ENCODE measurements at places on chromosomes 4 and X.

- DNase-seq: no peak
Measured at GRCh38 chr4:56768316-56768715, 53.2 kb downstream of the SPINK2 start.

DNA sequence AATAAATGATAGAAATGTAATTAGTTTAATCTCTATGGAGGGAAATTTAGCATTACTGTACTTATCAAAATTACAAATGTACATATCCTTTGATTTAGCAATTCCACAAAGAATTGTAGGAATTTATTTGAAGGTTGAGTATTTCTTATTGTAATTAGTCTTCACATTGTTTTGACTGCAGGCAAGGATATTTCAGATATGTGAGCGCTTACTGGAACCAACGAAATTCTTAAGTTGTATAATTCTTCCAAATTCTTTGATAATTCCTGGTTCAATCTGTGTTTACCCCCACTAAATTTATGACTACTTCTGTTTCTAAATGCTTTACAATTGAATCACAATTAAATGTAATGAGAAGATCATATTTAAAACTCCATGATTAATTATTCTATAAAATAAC lies 26.9 kb upstream of the WWC2 start:
- no peak for DNase-seq

- DNase-seq: no peak
Measured at GRCh38 chr4:18756671-18757070, 735.1 kb upstream of the LCORL start.

GRCh38 chrX:87621697-87622096 lies 104.1 kb downstream of the KLHL4 start:
- no peak for DNase-seq

GRCh38 chr4:38612646-38613414 lies 51.2 kb upstream of the KLF3 start:
- no peak for DNase-seq

DNA sequence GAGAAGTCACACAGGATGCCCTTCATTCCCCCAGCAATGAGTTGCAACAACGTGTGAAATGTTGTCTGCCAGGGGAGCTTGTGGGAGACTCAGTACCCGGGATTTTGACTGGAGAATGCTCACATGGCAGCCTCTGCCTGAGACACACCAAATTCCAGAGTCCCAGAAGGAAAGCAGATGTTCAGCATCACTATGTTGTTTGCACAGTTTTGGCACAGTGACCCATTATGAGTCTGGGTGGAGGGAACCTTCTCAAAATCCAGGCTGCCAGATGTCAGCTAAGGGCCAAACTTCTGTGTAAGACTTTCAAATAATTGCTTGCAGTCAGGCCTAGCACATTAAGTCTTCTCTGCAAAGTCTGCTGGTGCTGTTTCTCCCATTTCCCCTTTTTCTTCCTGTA lies 1029.7 kb upstream of the TENM3 start:
- DNase-seq: no peak

GRCh38 chr4:187366530-187366929 lies 629.0 kb upstream of the ZFP42 start:
- DNase-seq: no peak

DNA sequence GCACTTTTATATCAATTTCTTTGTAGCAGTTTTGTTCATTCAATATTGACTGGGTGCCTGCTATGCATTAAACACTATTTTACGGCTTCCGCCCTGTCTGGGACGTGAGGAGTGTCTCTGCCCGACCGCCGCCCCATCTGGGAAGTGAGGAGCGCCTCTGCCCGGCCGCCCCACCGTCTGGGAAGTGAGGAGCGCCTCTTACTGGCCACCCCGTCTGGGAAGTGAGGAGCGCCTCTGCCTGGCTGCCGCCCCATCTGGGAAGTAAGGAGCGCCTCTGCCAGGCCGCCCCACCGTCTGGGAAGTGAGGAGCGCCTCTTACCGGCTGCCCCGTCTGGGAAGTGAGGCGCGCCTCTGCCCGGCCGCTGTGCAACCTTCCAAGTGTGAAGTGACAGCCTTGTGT lies 68.1 kb downstream of the RPS3A start:
- no peak for DNase-seq

DNA sequence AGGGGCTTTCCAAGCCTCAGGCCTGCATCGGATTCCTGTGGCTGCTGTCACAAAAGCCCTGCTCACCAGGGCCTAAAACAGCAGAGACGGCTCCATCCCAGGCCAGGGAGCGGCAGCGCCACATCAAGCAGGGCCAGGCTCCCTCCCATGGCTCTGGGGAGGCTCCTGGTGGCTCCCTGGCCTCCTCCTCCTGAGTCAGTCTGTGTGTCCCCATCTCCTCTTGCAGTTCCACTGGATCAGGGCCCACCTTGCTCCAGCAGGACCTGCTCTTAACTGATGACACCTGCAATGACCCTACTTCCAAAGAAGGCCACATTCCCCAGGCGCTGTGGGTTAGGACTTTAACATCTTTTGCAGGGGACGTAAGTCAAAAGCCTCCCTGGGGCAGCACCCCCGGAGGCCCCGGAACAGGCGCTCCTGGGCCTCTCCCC lies 51.9 kb downstream of the CPZ start:
- no peak for DNase-seq

GRCh38 chrX:133745349-133745748 lies 240.0 kb downstream of the GPC3 start:
- no peak for DNase-seq

GRCh38 chr4:74123065-74123728 lies 24.2 kb upstream of the CXCL2 start:
- DNase-seq: no peak

DNA sequence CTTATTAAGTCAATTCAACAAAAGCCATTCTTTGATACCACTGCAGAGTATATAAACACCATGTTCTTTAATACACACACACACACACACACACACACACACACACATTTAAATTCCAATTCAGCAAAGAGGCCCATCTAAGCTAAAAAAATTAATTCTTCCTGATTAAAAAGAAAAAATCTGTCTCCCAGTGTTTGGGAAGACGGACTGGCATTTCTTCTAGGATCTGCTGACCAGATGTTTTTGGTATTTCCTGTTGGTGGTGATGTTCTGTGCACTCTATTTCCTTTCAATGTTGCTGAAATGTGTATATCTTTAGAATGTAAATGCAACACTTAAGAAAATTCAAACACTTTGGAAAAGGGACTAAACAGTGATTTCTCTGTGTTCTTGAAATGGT lies 243.8 kb downstream of the THOC2 start:
- DNase-seq: no peak

GRCh38 chr4:171279131-171279530 lies 534.1 kb upstream of the GALNTL6 start:
- DNase-seq: no peak

DNA sequence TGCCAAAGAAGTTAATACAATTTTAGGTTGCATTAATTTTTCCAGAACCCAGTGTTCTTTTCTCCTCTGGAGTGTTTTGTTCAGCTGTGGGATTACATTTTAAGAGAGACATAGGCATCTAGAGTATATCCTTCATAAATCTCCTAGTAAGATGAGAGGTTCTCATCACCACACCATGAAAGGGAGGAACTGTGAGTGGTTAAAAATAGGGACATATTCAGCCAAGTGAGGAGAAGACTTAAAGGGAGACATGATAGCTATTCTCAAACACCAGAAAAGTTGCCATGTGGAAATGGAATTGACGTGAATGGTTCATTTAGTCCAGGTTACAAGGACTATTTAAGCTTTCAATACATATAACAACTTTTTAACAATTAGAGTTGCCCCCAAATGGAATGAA lies 6.5 kb upstream of the MRPL1 start:
- DNase-seq: no peak

- DNase-seq: no peak
Measured at GRCh38 chrX:17375637-17376430, 834 bp downstream of the NHS start.

GRCh38 chrX:1420371-1420770 lies 28.5 kb upstream of the SLC25A6 start:
- no peak for DNase-seq

GRCh38 chr4:184450743-184451535 lies 23.4 kb downstream of the IRF2 start:
- no peak for DNase-seq

DNA sequence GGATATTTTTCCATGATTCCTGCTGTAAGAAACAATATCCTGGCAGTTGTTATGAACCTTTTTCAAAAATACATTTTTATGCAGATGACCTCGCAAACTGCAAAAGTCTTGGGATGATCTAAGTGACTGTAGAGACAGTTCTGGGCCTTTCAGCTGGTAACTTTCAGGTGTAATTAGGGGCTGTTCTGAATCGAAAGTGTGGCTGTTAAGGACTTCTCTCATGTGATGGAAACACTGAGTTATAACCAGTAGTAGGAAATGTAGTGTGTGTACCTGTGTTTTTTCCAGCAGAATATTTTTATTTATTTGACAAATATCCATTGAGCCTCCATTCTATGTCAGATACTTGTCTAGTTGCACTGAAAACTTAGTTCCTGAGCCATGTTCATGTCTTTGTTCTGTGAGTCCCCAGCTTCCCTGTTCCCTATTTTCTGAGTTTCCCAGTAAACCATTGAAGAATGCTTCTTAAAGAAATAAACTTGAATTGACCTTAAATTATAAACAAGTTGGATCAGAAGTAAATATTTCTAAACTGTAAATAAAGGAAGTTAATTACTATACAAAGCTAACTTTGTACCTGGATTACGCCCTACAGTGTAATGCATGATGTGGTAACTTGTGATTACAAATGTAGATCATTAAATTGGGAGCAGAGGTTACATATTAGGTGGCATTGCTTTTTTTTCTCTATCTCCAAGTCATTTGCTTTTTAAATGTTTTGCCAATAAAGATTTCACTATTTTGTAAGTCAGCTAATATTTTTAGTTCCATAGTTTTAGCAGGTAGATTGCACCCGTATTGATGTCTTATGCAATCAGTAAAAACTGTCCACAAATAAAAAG lies 33.7 kb upstream of the HPGD start:
- DNase-seq: no peak

DNA sequence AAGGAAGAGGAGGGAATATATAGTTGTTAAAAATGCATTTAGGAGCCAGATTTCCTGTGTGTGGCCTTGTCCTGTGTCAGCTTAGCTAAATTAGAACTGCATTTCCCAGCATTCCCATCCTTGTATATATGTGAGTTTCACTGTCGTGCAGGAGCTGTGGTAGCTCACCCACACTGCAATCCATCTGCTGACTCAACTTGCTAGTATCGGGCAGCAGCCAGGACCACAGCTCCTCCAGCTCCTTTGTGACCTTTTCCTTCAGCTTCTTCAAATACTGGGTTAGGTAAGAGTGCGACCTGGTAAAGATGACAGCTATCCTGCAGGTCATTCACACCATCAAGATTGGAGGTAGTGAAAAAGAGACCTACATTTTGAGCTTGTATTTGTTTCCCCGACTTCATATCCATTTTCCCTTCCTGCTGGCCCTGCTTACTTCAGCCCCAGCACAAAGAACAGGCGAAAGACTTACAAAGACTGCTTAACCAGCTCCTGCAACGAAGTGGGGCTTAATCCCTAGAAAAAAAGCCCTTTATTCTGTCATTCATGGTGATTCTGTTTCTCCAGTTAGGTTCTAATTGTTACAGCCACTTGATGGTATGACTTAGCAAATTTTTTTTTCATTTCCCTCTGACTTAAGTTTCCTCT lies 11.4 kb downstream of the ASIC5 start:
- no peak for DNase-seq

- no peak for DNase-seq
Measured at GRCh38 chr4:108596344-108596743, 24.0 kb upstream of the RPL34 start.
